Astrocyte (in vitro differentiated cells and primary cell): ENCODE measurements at places on chromosomes 11 and 22.

GRCh38 chr22:41537203-41537602 is 7.1 kb downstream of the POLR3H start:
- no peak for DNase-seq

DNA sequence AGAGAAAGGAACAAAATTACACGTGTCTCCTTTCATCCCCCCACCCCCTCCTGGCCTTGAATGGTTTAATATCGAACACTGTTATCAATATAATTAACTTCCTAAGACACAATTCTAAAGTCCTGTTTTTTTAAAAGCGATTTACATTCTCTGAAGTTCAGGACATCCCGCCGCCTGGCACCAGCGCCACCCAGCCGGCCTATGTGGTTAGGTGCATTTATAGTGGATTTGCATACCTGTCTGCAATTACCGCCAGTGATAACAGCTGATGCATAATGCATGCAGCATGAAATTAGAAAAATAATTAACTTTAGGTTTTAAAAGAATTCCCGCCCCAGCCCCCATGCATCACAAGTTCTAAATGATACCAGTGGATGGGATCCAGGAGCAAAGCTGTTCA is 58.6 kb downstream of the MACROD1 start:
- DNase-seq: no peak

- peak; percentile 66 for DNase-seq
Measured at GRCh38 chr11:66335531-66336233, 552 bp downstream of the RIN1 start.

GRCh38 chr11:88139865-88140264 is 35.4 kb downstream of the RAB38 start:
- no peak for DNase-seq

- no peak for DNase-seq
Measured at GRCh38 chr22:19504900-19505734, 19.1 kb downstream of the CLDN5 start.

DNA sequence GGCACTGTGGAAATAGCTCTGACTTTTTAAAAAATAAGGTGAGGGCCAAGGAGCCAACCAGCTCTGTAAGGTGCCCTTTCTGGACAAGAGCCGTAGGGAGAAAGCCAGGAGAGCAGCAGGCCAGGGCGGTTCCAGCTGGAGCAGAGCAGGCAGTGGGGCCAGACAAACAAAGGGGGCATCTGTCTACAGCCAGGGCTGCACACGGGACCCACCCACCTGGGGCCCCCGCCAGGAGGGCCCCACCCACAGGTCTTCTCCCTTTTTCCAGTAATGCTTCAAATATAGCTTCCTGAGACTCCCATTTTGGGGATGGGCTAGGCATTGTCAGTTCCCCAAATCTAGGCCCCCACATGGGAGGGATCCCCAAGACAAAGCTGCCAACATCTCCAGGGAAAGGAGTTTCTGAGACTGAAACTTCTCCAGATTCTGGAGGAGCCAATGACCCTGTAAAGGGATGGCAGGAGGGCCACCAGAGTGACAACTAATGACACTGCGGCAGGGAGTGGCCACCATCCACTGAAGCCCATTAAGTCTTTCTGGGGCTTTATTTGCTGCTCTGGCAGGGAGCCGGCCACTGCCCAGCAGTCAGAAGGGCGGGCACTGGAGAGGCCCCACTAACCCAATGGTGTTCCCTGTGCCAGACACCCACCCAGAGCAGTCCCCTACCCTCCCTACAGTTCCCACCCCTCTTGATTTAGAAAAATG is 1.9 kb downstream of the ZFTA start:
- DNase-seq: no peak

- peak; percentile 45 for DNase-seq
Measured at GRCh38 chr11:27882066-27882697, 181.9 kb upstream of the BDNF start.

DNA sequence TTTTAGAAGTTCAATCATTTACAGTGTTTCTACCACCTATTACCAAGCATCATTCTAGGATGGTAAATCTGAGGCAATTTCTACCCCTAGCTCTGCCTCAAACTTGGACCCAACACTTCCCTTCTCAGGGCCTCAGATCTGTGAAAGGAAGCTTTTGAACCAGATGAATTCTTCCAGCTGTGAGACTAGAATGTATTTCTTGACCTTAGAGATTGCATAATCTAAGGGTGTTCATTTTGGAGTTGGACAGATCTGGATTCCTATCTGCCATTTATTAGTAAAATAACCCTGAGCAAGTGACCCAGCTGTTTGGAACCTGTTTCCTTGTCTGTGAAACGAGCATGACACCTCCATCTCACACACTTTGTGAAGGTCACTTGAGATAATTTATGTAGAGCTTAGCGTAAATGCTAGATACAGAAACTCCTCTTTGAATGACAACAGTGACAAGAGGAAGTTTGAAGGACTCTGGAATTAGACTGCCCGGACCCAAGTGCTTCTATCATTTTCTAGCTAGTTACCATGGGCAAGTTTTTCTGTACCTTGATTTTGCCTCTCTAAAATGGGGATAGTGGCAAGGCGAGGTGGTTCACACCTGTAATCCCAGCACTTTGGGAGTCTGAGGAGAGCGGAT is 3.8 kb upstream of the INTS5 start:
- DNase-seq: no peak

- no peak for DNase-seq
Measured at GRCh38 chr22:28030473-28030872, 111.4 kb upstream of the PITPNB start.

DNA sequence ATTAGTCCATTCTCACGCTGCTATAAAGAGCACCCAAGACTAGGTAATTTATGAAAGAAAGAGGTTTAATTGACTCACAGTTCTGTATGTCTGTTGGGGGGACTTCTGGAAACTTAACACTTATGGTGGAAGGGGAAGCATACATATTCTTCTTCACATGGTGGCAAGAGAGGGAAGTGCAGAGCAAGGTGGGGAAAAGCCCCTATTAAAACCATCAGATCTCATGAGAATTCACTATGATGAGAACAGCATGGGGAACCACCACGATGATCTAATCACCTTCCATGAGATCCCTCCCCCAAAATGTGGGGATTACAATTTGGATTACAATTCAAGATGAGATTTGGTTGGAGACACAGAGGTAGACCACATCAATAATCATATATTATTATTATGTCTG is 25.7 kb downstream of the CEP57 start:
- DNase-seq: no peak

DNA sequence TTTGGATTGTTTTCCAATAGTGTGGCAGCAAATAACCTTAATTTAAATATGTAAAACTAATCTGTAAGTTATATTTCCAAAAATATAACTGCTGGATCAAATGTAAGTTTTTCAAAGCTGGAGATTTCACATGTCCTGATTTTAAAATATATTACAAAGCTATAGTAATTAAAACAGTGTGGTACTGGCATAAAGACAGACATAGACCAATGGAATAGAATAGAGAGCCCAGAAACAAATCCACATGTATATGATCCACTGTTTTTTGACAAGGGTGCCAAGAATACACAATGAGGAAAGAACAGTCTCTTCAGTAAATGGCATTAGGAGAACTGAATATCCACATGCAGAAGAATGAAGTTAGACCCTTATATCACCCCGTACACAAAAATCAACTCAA is 4.0 kb downstream of the OR4X2 start:
- DNase-seq: no peak

- no peak for DNase-seq
Measured at GRCh38 chr11:8285796-8286195, 22.1 kb upstream of the LMO1 start.

DNA sequence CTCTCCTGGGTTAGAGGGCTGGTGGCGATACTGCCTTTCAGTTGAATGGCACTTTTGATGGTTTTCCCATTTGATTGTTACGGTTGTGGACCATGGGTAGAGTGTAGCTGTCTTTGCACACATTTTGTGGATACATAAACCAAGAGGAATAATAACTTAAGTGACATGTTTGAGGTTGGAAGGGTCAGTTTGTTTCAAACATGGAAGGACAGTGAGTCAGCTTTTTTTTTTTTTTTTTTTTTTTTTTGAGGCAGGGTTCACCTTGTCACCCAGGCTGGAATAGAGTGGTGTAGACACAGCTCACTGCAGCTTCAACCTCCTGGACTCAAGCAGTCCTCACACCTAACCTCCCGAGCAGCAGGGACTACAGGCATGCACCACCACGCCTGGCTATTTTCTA is 41.1 kb downstream of the PPFIA1 start:
- DNase-seq: no peak

DNA sequence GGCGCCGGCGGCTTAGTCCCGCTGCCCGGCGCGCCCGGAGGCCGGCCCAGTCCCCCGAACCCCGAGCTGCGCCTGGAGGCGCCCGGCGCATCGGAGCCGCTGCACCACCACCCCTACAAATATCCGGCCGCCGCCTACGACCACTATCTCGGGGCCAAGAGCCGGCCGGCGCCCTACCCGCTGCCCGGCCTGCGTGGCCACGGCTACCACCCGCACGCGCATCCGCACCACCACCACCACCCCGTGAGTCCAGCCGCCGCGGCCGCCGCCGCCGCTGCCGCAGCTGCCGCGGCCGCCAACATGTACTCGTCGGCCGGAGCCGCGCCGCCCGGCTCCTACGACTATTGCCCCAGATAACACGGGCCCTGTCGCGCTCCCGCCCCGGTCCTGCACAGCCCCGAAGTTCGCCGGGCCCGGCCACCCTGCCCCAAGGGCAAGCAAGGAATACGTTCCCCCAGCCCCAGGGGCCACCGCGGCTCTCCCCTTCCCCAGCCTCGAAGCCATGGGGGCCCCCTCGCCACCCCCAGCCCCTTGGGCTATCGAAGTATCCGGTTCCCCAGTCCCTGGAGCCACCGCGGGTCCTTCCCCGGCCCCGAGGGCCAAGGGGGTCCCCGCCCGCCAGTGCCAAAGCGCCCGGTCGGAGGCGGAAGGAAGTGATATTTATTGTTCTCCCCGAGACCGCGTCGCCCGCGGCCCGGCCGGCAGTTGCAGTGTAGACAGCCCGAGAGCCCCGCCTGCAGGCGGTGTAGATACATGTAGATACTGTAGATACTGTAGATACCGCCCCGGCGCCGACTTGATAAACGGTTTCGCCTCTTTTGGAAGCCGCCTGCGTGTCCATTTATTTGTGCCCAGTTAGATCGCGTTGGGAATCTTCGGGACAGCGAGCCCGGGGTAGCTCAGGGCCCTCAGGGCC is 6.2 kb downstream of the TBX1 start:
- no peak for DNase-seq

GRCh38 chr11:3824714-3825472 is 15.9 kb downstream of the RHOG start:
- DNase-seq: no peak

DNA sequence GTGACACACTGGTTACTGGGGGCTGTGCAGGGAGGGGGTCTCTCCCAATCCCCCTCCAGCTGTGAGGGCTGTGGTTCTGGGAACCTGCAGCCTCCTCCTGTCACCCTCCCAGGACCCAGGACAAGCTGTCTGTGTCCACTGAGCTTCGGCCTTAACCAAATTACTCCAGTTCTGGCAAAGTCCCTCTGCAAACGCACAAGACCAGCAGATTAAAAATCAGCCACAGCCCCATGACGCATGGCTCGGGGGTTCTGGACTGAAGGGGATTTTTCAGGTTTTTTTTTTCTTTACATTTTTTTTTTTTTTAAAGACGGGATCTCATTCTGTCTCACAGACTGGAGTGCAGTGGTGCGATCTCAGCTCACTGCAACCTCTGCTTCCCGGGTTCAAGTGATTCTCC is 32.2 kb upstream of the A4GALT start:
- no peak for DNase-seq

DNA sequence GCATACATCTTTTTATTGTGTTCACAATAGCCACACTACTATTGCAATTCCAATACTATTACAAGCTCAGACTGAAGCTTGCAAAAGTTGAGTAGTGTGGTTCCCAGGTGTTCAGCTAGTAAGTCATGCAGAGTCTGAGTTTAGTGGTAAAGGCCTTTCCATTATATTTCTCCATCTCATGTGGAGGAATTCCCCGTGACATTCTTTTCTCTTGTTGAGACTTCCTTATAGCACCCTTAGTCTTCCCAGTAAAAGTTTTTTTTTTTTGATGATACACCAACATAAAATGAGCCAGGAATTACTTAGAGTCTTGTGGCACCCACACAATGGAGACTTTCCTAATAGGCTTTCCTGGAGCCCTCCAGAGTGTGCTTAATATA is 110.8 kb downstream of the UVRAG start:
- DNase-seq: peak; percentile 56

GRCh38 chr11:57935402-57936049 is 88.2 kb upstream of the OR9Q1 start:
- DNase-seq: no peak

- no peak for DNase-seq
Measured at GRCh38 chr22:31627223-31627731, 34.7 kb downstream of the PISD start.

- DNase-seq: no peak
Measured at GRCh38 chr11:120695939-120696338, 184.4 kb downstream of the GRIK4 start.

DNA sequence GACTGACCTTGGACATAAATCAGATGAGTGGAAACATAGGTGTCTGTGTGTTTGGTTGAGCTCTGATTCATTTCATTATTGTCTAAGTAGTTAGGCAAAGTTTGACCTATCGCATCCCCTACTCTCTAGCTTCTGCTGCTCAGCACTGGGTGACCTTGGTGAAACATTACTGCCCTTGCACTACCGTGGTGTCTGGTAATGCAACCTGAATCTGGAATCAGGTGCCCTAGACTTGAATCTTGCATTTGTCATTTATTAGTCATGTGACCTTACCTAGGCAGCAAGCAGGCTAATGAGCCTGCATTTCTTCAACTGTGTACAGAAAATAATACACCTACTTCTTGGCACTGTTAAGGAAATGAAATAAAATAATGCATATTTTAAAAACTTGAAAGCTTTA is 242.3 kb upstream of the BLID start:
- DNase-seq: no peak

DNA sequence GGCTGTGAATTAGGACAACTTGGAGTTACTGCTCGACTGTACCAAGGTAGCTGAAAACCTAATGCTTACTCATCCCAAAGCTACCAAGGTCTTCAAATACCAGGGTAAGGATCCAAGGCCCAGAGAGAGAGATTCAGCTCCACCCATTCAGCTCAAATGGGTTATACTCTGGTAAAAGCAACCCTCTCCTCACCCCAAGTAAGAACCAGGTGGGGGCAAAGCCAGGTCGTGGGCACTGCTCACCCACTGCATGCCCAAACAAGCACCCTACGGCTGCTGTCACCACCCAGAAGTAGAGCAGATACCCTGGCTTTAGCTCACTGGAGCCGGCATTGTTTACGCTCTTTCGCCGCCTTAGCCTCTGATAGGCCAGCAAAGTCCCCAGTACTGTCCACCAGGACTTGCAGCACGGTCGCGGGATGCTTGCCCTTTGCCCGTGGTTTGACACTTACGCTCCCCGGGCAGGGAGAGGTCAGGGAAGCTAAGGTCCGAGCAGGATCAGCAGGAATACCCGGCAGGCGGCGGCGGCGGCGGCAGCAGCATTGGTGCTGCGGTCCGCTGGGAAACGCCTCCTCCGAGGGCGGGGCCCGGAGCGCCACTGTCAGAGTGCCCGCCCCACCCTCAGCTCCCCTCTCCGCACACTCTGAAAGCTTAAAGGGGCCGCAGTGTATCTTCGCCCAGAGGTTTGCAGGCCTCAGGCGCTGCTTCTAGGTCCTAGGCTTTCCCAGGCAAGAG is 19.6 kb downstream of the CKAP5 start:
- DNase-seq: peak; percentile 50
